NCI-H2107 (cell line): ENCODE measurements at places on chromosomes 6 and 20.

- no peak for DNase-seq
These were observed 117.5 kb upstream of the SAMD5 start for GRCh38 chr6:147390909-147391536.

DNA sequence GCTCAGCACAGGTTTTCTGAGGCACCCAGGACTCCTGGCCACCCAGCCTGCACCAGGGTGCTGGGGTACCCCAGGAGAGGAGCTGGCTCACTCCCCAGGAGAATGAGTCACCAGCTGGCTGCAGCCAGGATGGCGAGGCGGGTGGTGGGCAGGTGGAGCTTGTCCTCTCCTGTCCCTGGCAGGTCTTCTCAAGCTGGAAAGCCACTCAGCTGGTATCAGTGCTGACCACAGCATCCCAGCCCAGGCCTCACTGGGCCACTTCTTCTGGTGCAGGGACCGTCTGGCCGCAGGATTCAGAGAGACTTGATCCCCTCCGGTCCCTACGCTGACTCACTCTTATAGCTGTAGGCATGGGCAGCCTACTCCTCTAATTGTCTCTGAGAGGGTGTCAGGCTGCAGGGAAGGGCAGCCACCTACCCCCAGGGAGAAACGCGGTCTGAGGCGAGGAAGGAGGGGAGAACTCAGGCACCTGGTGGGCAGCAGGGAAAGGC lies 22.2 kb downstream of the TFEB start:
- DNase-seq: no peak

DNA sequence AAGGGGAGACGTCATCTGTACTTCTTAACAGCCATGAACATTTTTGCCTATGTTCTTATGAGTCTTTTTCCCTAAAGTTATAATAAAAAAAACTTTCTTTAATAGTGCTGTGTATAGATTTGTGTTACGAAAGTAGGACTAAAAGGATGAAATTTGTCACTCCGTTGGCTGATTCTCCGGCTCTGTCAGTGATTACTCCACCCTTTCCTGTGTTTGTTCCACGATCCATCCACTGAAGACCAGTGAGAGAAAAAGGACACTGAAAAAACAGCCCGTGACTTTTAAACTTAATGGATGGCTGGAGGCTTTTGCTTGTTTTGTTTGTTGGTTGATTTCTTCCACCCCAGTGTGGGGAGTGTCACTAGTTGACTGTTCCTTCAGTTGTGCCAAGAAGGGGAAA lies 232.0 kb upstream of the NOX3 start:
- DNase-seq: no peak

GRCh38 chr6:106540432-106540831 lies 88.9 kb downstream of the RTN4IP1 start:
- DNase-seq: no peak

DNA sequence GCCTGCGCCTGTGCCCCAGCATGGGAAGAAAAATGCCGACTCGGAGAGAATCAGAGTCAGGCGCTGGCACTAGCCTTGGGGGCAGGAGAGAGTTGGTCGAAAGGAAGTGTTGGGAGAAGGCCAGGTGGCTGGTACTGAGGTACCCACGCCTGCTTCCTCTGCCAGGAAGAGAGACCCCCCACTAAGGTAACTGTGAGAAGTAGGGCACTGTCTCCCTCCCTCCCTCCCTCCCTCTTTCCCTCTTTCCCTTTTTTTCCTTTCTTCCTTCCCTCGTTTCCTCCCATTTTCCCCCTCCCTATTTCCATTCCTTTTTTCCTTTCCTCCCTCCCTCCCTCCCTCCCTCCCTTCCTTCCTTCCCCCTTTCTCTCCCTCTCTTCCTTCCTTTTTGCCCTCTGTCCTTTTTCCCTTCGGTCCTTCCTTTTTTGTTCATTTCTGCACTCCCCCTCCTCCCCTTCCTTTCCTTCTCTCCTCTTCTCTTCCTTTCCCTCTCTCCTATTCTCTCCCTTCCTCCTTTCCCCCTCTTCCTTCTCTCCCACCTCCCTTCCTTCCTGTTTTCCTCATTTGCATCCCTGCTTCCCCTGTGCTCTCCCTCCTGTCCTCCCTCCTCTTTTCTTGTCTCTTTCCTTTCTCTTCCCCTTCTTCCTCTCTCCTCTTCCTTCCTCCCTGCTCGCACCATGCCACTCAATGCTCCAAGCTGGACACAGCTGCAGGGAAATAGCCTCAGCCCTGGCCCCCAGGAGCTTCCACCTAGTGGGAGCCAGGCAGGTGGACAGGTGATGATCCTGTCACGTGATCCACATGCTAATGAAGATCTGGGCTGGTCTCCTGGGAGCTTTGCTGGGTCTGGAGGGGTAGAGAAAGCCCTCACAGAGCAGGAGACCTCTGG lies 148.0 kb downstream of the DHX35 start:
- DNase-seq: no peak

GRCh38 chr6:87393026-87393622 lies 14.6 kb upstream of the CFAP206 start:
- DNase-seq: peak; percentile 5

- no peak for DNase-seq
These were observed 539.4 kb upstream of the JARID2 start for GRCh38 chr6:14706378-14706929.

GRCh38 chr6:70823651-70824050 lies 133.2 kb downstream of the B3GAT2 start:
- DNase-seq: no peak

DNA sequence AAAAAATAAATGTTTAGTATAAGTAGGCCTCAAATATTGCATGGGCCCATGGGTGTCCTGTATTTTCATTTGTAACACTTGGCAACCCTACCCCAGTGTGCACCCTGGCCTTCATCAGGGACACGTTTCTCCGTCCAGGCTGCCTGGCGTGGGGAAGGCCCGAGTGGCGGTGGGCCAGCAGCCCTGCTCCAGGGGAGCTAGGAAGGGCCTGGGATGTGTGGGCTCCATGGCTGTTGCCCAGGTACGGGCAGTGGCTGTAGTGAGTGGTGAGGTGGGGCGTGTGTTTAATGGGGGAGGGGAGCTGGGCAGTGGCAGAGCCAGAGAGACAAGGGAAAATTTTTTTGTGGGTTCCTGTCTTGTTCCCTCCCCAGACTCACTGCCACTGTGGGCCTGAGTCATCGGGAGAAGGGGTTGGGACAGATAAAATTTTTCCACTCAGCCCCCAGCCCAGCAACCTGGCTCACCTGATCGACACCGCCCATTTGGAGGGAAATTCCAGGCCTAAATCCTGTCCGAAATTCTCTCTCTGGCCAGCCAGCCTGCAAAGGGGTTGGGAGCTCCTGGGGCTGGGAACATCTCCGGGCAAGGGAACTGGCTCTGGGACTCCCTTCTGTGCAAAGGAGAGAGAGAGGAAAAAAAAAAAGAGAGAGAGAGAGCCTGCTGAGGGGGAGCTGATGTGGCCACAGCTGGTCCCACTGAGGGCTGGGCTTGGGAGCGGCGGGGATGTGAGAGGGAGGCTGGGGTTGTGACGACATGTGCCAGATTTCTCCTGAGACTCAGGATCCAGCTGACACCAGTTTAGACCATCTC lies 32.5 kb upstream of the VEGFA start:
- DNase-seq: no peak

DNA sequence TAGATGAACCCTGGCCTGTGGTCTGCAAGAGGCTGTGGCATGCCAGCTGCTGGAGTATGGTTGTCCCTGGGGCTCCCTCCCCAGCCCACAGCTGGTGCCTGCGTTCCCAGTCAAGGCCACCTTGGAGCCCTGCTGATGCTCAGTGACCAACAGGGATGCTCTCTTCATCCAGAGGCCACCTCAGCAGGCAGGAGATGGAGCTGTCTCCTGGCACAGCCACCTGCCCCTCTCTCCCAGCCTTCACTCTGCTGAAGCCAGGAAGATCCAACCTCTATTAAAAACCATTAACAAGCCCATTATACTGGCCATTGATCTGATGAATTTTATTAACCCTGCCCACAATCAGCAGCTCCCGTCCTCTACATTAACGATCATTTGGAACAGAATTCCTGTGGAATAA lies 40.4 kb downstream of the ADTRP start:
- DNase-seq: no peak

DNA sequence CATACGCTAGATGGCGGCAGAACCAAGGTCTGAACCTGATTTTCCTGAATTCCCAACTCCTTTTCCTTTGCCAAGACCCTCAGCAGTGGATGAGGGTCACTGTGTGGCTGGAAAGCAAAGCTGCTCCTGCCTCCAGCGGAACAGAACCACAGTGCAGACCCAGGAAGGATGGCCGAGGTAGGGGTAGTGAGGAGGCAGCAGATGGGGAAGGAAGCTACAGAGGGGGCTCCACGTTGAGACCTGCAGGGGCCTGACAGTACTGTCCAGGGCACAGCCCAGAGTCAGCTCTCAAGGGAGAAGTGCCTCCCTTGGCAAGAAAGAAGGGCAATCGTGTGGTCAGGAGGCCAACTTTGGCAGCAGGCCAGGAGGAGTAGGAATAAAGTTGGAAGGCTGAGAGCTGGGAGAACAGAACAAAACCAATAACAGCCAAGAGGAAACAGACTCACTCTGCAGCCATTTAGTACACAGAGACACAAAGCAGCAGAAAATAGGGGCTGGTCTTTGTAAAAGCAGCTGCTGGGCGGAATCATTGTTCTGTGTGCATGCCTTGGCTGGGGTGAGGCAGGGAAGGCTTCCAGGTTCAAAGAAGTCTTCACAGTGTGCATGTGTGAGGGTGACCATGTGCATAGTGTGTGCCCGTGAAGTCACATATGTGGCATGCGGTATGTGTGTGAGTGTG lies 3.1 kb downstream of the GABRR2 start:
- DNase-seq: no peak

DNA sequence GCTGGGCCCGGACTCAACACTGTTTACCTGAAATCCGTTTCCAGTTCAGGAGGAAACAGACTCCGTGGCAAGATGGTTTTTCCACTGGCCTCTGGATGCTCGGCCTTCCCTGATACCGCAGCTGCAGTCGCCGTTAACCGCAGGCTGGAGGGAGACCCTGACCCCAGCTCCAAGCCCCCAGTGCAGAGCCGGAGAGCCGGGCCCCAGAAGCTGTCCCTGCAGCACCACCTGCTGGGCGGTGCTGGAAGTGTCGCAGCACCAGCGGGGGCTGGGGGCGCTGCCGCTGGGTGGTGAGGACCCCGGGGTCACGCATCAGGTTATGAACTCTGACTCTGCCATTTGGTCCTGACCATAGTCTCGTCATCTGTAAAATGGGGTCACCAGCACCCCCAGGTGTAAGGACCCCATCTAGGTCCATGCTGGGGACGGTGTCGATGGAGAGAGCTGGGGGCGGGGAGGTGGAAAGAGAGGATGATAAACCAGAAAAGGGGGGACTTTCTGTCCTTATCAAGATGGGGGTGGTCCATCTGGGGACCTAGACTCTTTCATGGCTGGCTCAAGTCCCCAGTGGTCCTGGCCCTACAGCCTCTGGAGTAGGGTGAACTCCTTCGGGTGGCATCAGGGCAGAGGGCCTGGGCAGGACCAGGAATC lies 20.8 kb upstream of the CHRNA4 start:
- DNase-seq: no peak

GRCh38 chr6:40882323-40882997 lies 156.6 kb downstream of the UNC5CL start:
- no peak for DNase-seq

GRCh38 chr6:16481697-16482399 lies 243.5 kb downstream of the GMPR start:
- no peak for DNase-seq

GRCh38 chr6:51292659-51293058 lies 474.0 kb downstream of the TFAP2B start:
- DNase-seq: no peak

GRCh38 chr6:25085756-25086155 lies 150.0 kb upstream of the RIPOR2 start:
- DNase-seq: no peak

GRCh38 chr20:31758521-31758920 lies 19.4 kb downstream of the TPX2 start:
- DNase-seq: no peak

DNA sequence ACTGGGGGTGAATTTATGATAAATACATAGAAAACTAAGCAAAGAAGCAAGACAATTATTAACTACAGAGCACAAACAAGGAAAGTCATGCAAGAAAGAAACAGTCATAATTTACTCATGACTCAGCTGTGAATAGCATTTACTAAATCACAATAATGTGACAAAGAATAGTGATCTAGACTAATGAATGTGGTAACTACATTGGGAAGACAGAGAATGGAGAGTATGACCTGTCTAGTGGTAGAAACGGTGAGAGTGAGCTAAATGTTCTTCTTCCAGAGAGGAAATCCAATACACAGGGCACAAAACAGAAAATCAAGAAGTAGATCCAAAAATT lies 153.5 kb upstream of the DST start:
- DNase-seq: no peak

DNA sequence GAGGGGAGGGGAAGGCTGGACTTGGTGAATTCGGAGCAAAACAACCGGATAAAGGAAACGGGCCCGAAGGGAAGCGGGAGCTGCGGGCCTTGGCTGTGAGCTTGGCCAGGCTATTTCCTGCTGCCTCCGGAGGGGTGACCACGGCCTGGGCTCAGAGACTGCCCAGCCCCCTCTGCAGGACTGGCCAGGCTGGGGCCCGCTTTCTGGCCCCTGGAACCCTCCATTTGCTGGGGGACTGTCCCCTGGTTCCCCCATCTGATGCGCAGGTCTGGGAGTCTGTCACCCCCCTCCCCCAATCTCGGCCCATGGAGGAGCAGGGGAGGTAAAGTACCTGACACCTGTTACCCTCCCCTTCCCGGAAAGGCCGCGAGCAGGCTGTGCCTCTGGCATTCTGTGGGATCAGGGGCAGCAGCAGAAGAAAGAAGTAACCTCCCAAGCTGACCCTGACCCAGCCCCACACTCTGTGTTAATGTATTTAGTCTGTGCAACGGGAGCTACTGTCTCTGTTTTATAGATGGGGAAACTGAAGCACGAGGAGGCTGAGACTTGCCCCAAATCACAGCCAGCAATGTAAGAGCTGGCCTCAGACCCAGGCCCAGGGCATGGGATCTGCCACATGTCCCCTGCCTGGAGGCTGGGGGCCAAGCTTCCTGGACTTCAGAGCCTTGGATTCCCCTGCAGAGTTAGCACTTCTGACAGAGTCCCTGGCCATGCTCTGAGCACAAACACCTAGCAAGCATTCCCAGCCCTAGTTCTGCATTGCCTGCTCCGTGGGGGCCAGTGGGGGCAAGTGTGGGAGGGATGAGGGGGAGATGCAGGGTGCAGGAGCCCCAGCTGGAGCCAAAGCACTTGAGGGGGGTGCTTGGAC lies 3.5 kb downstream of the C20orf204 start:
- DNase-seq: no peak

DNA sequence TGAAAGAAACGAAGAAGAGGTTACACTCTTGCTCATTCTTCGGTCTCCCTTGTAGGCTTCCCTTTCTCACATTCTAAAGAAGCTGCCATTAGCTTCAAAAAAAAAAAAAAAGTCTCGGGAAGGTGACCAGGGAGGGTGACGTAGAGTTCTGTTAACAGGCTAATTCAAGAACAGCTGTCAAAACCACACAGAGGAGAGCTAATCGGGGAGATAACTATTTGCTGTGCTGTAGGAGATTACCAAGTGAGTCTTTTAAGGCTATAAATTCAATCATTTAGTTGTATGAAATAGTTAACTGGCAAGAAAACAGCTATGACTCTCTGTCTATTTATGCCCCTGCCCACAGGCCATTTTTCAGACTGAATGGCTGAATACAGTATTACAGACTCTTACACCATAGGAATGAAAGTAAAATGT lies 256.8 kb downstream of the SYNE1 start:
- DNase-seq: no peak

- no peak for DNase-seq
These were observed 193.2 kb downstream of the OGFRL1 start for GRCh38 chr6:71481801-71482200.

GRCh38 chr6:20024316-20024673 lies 187.1 kb downstream of the ID4 start:
- DNase-seq: no peak

- no peak for DNase-seq
These were observed 32.5 kb downstream of the AKAP7 start for GRCh38 chr6:131167773-131168172.

GRCh38 chr20:12159261-12159660 lies 241.6 kb downstream of the BTBD3 start:
- DNase-seq: no peak
